ENCODE measurements at places on chromosomes 6 and 20.

GRCh38 chr20:6765469-6766058, 1.9 kb upstream of the BMP2 start:
- ATAC-seq = no peak

DNA sequence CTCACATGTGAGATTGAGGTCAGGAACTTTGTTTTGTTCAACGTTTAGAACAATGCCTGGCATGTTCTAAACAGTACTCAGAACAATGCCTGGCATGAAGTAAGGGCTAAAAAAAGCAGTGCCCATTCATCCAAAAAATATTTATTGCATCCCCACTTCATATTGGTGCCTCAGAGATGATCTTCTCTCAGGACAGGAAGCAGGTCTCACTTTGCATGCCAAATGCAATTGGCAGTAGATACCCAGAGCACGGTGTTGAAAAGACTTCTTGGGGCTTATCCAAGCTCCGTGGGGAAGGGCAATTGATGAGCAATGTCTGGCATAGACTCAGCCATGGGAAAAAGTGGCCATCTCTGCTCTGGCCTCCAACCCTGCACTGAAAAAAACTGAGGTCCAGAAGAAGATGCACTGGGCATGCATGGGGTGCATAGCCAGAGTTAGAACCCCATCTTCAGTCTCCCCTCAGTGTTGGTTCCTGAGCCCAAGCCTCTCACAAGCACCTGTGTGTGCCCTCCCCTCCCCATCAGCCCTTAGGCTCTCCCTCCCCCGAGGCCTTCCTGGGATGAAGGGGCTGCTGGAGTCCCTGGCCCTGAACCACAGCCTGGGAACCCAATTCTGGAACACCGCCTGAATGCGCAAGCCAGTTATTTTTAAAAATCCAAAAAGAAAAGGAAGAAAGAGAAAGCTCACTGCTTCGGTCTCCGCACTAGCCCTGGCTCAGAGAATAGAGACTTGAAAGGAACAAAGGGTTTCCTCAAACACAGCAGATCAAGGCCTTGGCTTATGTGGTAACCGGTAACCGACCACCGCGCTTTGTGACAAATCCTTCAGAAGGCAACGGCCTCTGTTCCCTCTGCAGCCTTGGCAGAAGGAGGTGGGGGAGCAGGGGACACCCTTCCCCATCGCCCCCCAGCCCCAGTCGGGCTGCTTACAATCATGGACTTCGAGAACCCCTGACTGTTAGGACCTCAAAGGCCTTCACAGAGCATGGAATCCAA, 78.5 kb upstream of the SIRPA start:
- peak; percentile 85 for ATAC-seq

- ATAC-seq = no peak
Observed at GRCh38 chr6:86502497-86502896, 434.8 kb upstream of the HTR1E start.

- ATAC-seq = peak; percentile 94
Observed at GRCh38 chr6:170529839-170530469, 23.2 kb downstream of the PSMB1 start.

- peak; percentile 90 for ATAC-seq
Observed at GRCh38 chr6:106444777-106445507, 84.4 kb downstream of the CRYBG1 start.
